ENCODE measurements at places on chromosomes 11 and 22. TPM values are rescaled to one million over a fixed set of nuclear protein-coding genes. Genes with fewer than 3 reads are reported as not detected.

DNA sequence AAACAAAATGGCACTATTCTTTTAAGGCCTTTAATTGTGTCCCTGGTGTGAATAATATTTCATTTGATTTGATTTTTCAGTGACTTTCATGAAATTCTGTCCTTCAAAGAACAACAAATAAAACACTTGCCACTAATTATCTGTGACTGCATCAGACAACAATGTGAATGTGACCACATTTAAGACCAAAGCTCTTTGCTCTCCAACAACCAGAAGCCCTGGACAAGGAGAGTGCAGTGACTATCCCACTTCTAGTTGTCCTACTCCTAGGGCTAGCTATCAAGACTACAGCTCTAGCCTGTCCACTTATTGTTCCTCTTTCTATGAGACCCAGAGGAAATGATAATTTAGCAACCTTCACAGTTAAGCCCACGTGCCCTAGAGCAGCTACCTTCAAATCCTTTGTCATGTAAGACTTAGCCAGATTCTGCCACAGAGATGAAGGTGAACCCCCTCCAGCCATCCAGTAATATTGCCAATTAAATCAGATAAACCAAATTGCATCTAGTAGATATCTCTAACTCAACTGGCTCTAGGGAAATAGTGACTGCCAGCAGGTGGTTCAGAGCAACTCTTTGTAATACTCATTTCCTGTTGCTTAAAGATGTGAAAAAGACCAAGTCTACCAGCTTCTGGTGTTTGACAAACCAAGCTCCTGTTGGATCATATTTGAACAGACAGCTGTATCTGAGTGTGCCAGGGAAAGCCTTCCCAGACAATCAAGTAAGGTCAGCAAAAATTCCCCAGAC is 142.6 kb upstream of the BLID start:
- H3K4me1 ChIP-seq: peaks cover 41% of the 10 kb centered on the region
- H3K27me3 ChIP-seq: no peaks in the 10 kb centered on the region
- H3K27ac ChIP-seq: peak overlapping the region; percentile 20
- no peaks in the 10 kb centered on the region for H3K36me3 ChIP-seq
- no peak overlapping the region for H3K4me3 ChIP-seq
- DNase-seq: peak; percentile 71

DNA sequence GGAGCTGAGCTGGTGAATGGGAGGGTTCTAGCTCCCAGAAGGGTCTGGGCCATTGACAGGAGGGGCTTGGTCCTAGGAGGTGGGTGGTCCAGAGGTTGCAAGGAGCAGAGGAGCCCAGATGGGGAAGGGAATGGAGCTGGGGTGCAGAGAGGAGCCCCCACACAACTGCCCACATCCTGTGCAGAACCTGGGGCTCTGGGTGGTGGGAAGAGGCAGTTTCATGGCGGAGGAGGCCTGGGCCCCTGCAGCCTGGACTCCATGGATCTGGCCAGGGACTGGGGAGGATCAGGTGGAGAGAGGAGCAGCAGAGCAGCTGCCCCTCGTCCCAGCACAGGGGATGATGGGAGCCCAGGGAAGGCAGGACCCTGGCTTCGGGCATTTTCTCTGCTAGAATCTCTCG is 963 bp upstream of the ADORA2A start:
- no peak overlapping the region for H3K27ac ChIP-seq
- no peak for DNase-seq
- H3K36me3 ChIP-seq: no peaks in the 10 kb centered on the region
- H3K4me1 ChIP-seq: peaks cover 17% of the 10 kb centered on the region
- H3K27me3 ChIP-seq: no peaks in the 10 kb centered on the region
- H3K4me3 ChIP-seq: no peak overlapping the region

DNA sequence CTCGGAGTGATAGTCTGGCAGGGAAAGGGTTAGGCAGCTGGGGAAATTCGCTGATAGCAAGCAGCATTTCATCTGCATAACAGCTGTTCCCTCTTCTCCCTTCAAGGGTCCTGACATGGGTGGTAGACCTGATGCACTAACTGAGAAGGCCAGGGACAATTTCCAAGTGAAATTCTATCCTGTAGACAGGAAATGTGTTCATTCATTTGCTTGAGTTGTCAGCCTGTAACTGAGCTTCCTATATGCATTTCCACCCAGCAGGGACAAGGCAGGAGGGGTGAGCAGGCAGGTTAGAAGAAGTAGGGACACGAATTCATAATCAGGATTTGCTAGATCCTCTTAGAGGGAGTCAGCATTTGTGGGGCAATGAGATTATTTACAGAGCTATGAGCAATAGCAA is 154.3 kb upstream of the NCAM1 start:
- no peaks in the 10 kb centered on the region for H3K36me3 ChIP-seq
- H3K4me1 ChIP-seq: peaks cover 21% of the 10 kb centered on the region
- DNase-seq: peak; percentile 85
- no peak overlapping the region for H3K4me3 ChIP-seq

The NXPE1 gene
- not detected for total RNA-seq

GRCh38 chr22:47295982-47296381 is 533.5 kb downstream of the TBC1D22A start:
- DNase-seq: no peak
- H3K4me1 ChIP-seq: no peaks in the 10 kb centered on the region
- peaks cover 38% of the 10 kb centered on the region for H3K27me3 ChIP-seq

GRCh38 chr11:121460941-121461514 is 8.3 kb upstream of the SORL1-AS1 start:
- no peaks in the 10 kb centered on the region for H3K36me3 ChIP-seq
- no peaks in the 10 kb centered on the region for H3K27me3 ChIP-seq
- peaks cover under 1% of the 10 kb centered on the region for H3K4me1 ChIP-seq
- H3K27ac ChIP-seq: no peak overlapping the region
- H3K4me3 ChIP-seq: no peak overlapping the region

- H3K36me3 ChIP-seq: no peaks in the 10 kb centered on the region
- peak overlapping the region; percentile 30 for H3K27ac ChIP-seq
- DNase-seq: peak; percentile 84
- H3K4me3 ChIP-seq: peak overlapping the region; percentile 42
- peaks cover 35% of the 10 kb centered on the region for H3K4me1 ChIP-seq
Observed at GRCh38 chr22:41919357-41920224, 4.7 kb upstream of the SHISA8 start.

The MYO18B gene
- total RNA-seq: 0.15 TPM

DNA sequence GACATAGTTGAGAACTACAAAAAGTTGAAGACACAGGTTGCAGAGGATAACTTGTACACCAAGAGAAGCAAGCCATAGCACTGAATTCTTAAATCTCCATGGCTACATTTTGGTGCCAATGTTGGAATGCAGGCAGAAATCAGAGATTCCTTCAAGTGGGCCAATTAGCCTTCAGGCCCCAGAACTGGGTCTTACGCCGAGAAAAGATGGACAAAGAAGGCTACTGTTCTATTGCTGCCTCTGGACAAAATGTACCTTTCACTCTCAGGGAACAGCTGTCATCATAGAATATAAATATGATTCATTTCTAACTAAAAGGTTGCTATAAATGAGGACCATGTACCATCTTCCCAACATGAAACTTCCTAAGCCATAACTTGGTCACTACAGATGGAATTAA is 13.7 kb downstream of the TMEM216 start:
- peaks cover 90% of the 10 kb centered on the region for H3K36me3 ChIP-seq
- no peak overlapping the region for H3K27ac ChIP-seq
- H3K4me3 ChIP-seq: no peak overlapping the region
- no peaks in the 10 kb centered on the region for H3K4me1 ChIP-seq
- no peak for DNase-seq

GRCh38 chr11:105910095-105910715 is 111.8 kb downstream of the MSANTD4 start:
- no peak for DNase-seq
- H3K4me3 ChIP-seq: no peak overlapping the region
- no peaks in the 10 kb centered on the region for H3K4me1 ChIP-seq
- H3K27ac ChIP-seq: no peak overlapping the region
- H3K36me3 ChIP-seq: no peaks in the 10 kb centered on the region

DNA sequence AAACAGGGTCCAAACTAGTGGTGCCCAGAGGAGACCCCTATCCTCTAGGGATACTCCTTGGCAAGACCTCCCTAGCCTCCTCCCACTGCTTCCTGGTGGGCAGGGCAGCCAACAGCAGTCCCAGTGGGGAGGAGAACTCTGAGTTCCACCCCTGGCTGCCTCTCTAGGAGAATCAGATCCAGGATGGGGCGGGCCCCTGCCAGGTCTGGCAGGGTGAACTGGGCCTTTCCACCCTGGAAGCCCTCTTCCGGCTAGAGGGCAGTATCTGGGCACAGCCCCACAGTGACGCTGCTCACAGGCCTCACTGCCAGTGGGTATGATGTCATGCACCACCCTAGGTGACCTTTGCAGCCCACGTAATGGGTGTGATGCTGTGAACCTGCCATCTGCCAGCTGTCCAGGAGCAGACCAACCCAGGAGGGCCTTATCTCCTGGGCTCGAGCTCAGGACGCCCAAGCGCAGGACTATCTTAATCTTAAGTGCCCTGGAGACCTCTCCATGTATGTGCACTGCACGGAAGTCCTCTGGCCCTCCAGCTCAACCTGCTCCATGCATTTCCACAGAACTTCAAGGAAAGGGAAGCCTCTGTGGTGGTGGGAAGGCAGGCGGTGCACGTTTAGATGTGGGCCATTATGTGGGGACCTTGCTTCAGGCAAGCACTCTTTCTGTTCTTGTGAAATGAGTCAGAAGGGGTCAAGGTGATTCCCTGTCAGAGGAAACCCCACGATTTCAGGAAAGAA is 31.8 kb upstream of the FCHSD2 start:
- DNase-seq: no peak
- no peaks in the 10 kb centered on the region for H3K27me3 ChIP-seq
- H3K36me3 ChIP-seq: no peaks in the 10 kb centered on the region
- H3K4me3 ChIP-seq: no peak overlapping the region
- H3K4me1 ChIP-seq: no peaks in the 10 kb centered on the region
- H3K27ac ChIP-seq: no peak overlapping the region

GRCh38 chr11:27041141-27041899 is 705 bp downstream of the BBOX1 start:
- H3K4me1 ChIP-seq: no peaks in the 10 kb centered on the region
- no peaks in the 10 kb centered on the region for H3K27me3 ChIP-seq
- no peaks in the 10 kb centered on the region for H3K36me3 ChIP-seq
- H3K27ac ChIP-seq: no peak overlapping the region

The MUC5B gene
- total RNA-seq: not detected

GRCh38 chr11:82680252-82680651 is 53.4 kb downstream of the FAM181B start:
- H3K27me3 ChIP-seq: no peaks in the 10 kb centered on the region
- DNase-seq: peak; percentile 17
- no peak overlapping the region for H3K27ac ChIP-seq
- H3K36me3 ChIP-seq: no peaks in the 10 kb centered on the region
- no peaks in the 10 kb centered on the region for H3K4me1 ChIP-seq
- H3K4me3 ChIP-seq: no peak overlapping the region

The IRAG1 gene
- 0.81 TPM for total RNA-seq

GRCh38 chr22:19565382-19566278 is 41.4 kb upstream of the CLDN5 start:
- H3K4me3 ChIP-seq: no peak overlapping the region
- no peaks in the 10 kb centered on the region for H3K4me1 ChIP-seq
- H3K36me3 ChIP-seq: no peaks in the 10 kb centered on the region
- peak; percentile 24 for DNase-seq
- no peaks in the 10 kb centered on the region for H3K27me3 ChIP-seq

DNA sequence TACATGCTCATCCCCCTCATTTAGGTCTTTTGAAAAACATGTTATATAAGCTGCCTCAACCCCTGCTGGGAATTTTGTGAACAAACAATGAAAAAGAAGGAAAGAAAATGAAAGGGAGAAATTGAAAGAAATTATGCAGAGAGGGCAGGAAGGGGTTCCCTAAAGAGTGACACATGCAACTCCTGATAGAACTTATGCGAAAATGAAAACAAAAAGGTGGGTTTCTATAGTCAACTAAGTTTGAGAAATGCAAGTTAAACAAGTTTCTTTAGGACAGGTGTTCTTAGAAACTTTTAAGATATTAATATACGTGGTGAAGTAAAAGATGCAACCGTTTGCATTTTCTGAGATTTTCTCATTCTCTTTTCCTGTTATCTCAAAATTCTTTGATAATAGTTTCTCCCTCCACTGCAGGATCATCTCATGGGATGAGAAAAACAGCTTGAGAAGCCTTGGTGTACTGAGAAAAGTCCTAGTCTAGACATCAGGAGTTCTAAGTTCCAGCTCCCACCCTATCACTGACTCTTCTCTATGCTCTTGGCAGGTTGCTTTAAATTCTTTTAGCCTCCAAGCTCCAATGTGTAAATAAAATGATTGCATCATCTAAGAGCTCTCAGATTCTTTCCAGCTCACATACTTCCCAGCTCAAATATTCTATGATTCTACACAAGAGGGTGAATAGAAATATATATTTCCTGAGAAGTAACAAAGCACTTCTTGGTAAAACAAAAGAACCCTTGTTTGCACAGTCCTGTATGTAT is 109.2 kb downstream of the FAM76B start:
- peak; percentile 9 for DNase-seq
- H3K36me3 ChIP-seq: no peaks in the 10 kb centered on the region
- no peaks in the 10 kb centered on the region for H3K27me3 ChIP-seq

The NAV2 gene
- total RNA-seq: not detected

DNA sequence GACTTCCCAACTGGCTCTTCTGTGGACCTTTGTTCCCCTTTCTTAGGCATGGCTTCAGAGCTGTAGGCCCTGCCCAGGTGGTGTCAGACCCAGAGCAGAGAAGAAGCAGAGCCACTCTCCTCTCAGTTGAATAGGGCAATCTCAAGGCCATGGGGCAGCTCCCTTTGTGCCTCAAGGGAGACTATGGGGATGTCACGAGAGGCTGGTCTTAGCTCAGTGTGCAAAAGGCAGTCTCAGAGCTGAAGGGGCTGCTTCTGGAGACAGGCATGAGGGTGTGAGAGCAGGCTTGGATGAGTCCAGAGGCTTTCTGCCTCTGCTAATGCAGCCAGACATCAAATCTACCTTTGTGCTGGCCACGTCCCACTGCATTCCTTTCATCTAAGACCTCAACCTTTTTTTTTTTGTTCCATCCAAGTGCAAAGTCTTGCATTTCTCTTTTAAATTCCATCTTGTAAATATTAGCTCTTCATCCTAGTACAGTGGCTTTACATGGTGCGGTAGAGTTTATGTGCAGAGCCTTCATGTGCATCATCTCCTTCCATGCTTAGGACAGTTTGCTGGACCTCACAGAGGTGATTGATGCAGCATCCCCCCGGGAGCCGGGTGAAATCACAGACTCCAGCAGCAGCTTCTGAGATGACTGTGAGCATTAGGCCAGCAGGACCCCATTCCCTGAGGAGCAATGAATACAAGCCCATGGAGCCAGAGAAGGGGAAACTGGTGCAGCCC is 34.2 kb upstream of the FCHSD2 start:
- H3K27ac ChIP-seq: no peak overlapping the region
- no peak overlapping the region for H3K4me3 ChIP-seq
- no peaks in the 10 kb centered on the region for H3K27me3 ChIP-seq
- H3K4me1 ChIP-seq: no peaks in the 10 kb centered on the region

The RTN4RL2 gene
- total RNA-seq: 5.2 TPM

DNA sequence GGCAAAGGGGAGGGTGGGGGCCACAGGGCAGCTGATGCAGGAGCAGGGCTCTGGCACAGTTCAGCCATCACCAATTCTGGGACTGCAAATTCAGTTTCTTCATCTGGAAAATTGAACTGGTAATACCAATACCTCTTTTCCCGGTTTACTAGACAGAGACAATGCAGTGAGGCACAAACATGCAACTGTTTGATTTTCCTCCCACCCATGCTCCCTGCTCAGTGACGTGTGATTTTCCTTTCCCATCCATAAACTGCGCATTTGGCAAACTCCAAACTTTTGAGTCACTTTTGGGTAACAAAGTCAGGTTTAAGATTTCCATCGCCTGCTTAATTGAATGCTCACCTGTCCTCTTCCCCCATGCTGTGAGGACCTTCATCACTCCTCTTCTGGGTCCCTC is 23.2 kb downstream of the P2RY2 start:
- no peaks in the 10 kb centered on the region for H3K36me3 ChIP-seq
- no peak overlapping the region for H3K4me3 ChIP-seq
- no peaks in the 10 kb centered on the region for H3K27me3 ChIP-seq
- DNase-seq: no peak
